ENCODE measurements at places on chromosomes 1 and 21.
A peak's percentile ranks its signal among the peaks of the same experiment; 100 is the strongest.

GRCh38 chr1:98002288-98002687, 81.5 kb upstream of the DPYD start:
- DNase-seq, result no peak

GRCh38 chr1:218369688-218370511, 24.8 kb downstream of the TGFB2 start:
- DNase-seq, result no peak

DNA sequence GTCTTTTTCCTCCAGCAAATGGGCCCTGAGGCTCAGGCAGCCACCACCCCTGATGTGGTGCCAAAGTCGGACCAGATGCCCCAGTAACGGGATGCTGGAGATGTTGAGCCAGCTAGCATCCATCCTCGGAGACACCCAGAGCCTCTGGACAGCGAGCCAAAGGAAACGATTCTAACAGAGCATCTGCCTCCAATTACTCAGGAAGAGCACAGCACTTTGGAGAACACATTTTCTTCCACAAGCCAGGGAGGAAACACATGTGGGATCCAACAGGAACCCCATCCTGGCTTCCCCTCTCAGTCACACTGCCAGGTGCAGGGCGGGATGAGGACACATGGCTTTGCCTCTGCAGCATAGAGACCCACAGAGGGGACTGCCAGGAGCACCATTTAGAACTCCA, 44.9 kb downstream of the C1orf198 start:
- no peak for DNase-seq

GRCh38 chr1:189866606-189867005, 611.1 kb downstream of the BRINP3 start:
- no peak for DNase-seq

DNA sequence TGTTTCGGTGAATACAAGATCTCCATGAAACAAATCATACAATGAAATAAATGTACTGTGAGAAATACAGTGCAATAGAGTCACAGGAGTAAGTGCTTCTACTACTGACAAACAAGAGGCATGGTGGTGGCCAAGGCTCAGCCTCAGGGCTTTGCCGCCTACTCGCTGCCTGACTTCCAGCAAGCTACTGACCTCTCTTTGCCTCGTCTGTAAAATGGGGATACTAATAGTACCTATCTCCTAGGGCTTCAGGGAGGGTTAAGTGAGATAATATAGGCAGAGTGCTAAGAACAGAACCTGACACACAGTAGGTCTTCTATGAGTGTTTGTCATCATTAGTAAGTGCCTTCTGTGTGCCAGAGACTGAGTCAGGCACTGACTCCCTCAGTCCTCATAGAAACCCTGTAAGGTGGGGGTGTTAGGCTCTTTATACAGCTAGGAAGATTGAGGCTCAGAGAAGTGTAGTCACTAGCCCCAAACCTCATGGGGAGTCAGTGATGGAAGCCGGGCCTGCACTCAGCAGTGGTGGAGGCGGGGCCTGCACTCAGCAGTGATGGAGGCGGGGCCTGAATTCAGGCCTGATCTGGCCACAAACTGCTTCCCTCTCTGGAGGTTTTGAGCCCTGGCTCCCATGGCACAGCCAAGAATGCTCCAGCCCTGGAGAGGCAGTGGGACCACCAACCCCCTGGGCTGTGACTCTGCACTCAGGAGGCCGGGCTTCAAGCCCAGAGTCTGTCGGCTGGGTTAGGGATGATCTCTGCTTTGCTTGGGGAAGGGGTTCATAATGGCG, 6.8 kb downstream of the BSND start:
- peak; percentile 70 for DNase-seq

DNA sequence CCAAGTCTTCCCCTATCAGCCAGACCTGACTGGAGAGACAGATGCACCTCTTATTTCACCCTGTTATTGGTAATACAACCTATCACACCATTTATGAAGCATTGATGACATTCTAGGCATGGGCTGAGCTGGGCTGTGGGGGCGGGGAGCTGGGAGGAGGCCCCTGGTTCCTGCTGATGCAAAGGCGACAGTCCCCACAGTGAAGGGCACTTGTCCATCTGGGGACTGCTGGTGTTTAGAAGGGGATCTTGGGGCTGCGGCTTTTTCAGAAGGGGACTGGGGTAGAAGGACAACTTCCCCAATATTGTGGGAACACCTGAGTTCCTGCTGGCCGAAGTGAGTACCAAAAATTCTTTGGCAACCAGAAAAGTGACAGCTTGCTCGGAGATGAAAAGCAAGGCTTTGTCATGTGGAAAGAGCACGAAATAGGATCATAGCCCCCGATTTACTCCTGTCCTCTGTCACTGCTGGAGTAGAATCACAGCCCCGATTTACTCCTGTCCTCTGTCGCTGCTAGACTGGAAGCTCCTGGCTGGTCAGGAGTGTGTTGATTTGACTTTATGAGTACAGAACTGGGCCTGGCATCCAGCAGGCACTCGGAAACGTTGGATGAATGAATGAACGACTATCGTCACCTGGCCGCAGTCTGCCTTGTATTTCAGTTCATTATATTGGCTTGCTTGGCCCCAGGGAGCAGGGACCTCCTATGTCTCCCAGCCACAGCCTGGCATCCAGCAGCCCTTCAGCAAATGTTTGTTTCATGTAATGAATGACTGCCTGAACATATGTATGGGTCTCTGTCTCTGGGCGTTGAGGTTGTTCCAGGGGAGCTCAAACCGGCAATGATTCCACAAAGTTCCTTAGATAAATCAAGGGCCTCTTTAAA, 16.5 kb upstream of the ETV3L start:
- no peak for DNase-seq

- DNase-seq, result peak; percentile 89
These were observed 21.6 kb downstream of the ITGB2 start for GRCh38 chr21:44898851-44899767.

- DNase-seq, result no peak
These were observed 464.8 kb upstream of the BRINP3 start for GRCh38 chr1:190942475-190942874.

DNA sequence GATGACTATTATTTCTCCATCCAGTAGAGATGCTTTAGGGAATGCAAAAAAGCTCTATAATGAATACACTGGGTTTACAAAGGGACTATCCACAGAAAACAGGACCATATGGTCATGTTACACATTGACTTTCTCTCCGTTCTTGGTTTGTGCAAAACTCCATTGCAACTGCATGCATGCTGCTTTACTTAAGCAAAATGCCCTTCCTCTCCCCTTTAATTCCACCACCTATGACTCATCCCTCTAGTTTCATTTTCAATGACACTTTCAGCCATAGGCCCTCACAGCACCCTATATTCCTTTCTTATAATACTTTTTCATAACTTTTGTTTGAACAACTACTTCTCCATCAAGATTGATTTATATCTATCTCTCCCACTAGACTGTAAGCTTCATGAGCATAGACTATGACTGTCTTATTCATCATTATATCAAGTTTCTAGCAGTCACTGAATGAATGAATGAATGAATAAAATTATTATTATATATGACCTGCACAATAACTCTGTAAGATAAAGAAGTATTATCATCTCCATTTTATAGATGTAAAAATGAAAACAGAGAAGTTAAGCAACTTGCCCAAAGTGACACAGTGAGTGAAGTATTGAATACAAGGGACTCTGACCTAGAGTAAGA, 248.9 kb downstream of the PLPP3 start:
- DNase-seq, result no peak

- no peak for DNase-seq
These were observed 23.6 kb upstream of the PIGC start for GRCh38 chr1:172467446-172467845.

- no peak for DNase-seq
These were observed 281.1 kb downstream of the TTLL7 start for GRCh38 chr1:83717785-83718184.

Measured in chondrocyte (in vitro differentiated cells).